Right ventricle myocardium superior (tissue), 1 donor: ENCODE measurements at places on chromosomes 12 and 14. TPM values are rescaled to one million over a fixed set of nuclear protein-coding genes. Genes with fewer than 3 reads are reported as not detected.

ESRRB gene
- total RNA-seq, result 2.2 TPM

HHIPL1 gene
- total RNA-seq, result 1.6 TPM

GRCh38 chr12:51823875-51824565, 24.5 kb downstream of the FIGNL2 start:
- DNase-seq, result no peak

DNA sequence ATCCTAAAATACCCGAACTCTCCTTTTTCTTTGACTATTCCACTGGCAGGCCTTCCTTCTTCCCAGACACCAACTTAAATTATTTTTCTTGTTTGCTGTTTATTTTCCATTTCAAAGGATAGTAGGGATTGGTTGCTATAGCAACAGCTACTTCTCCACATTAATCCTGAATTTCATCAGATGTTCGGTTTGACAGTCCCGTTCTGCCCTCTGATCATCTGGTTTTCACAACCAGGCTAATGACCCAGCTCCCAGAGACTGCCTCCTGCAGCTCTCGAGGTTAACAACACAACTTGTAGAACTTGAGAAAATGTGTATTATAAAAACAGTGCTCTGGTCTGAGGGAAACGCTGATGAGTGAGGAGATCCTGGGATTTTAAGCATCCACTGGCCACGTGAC, 45.5 kb downstream of the NUAK1 start:
- no peak for DNase-seq

DNA sequence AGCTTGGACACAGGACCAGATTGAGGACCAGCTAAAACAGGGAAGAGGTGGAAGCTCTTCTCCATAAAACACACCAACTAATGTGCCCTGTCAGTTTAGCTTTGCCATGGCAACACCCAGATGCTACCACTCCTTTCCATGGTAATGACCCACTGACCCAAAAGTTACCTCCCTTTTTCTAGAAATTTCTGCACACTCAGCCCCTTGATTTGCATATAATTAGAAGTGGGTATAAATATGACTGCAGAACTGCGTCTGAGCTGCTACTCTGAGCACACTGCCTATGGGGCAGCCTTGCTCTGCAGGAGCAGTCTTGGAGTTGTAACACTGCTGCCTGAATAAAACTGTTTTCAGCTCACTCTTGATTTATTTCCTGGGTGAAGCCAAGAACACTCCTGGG, 3.2 kb upstream of the TDG start:
- no peak for DNase-seq

DNA sequence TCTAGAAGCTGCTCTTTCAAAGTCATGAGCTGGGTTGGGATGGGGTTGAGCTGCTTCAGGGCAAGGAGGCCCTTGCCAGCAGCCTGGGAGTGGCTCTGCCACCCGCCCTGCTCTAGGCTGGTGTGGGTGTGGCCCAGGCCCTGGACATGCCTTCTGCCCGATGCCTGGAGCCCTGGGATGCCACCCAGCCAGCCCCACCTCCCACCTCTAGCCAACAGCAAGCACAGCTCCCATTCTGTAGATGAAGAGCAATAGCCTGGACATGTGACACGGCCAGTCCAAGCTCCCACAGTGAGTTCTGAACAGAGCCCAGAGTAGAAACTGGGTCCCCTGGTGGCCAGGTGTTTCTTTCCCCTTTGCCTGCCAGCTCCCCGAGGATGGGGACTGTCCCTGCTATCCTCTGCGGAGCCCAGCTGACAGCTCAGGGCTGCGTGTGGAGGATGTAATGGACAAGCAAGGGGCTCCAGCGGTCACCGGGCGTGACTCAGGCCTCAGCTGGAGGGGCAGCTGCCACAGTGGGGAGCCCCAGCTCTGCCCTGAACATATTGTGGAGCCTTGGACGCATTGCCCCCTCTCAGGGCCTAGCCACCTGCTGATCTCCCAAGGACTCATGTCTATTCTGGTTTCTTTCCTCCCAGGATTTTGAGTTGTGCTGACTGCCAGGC, 165.2 kb downstream of the TSPAN9 start:
- peak; percentile 78 for DNase-seq

- DNase-seq, result no peak
These were observed 39.9 kb downstream of the TNFAIP2 start for GRCh38 chr14:103163199-103163598.

GRCh38 chr14:76937181-76938091, 91.1 kb downstream of the IRF2BPL start:
- DNase-seq, result peak; percentile 79
